ENCODE measurements at places on chromosomes 6 and 20.

DNA sequence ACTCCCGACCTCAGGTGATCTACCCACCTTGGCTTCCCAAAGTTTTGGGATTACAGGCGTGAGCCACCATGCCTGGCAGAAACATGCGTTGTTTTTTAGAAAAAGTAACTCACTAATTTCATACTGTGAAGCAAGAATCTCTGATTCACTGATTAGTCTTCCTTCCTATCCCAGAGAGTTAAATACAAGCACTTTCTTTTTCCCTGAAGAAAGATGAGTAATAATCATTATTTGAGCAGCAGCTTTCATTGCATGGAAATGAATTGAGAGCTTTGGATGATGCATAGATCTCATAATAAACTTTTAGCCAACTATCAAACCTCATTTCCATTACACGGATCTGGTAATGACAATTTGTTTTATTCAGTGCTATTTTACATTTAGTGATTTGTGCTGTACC is 892.5 kb upstream of the EYS start:
- DNase-seq: no peak

DNA sequence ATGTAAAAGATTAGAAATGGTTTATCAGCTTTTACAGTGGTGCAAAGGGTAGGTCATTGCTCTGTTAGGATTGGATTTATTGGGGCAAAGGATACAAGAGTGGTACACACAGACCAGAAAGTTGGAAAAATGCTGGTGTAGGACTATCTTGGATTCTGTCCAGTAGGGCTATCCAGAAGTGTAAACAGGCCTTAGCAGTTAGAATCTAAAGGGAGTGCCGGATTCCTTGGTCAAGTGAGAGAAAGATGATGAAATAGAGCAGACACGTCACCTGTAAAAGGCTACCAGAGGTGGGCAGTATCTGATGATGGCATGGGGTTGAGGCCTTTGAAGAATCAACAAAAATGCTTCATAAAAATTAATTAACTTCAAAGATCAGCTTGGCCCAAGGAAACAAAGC is 975.9 kb downstream of the KIF16B start:
- DNase-seq: no peak

DNA sequence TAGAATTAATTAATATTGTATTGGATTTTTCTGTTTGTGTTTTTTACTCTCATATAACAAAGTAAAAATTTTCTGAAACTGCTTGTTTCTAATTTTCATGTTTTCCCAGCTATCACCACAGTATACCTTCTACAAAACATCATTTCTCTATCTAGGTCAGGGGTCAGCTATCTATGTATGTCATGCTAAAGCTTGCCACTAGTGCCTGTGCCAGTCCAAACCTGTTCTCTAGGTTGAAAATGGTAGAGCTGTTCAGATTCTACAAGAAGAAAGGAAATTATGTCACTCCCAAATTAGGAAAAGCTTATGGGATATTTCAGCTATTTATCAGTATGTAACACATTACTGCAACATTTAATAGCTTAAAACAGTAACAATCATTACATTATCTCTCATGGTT is 5.8 kb upstream of the ME1 start:
- no peak for DNase-seq

- peak; percentile 85 for DNase-seq
These were observed 50.5 kb downstream of the EBF4 start for GRCh38 chr20:2742934-2743559.

DNA sequence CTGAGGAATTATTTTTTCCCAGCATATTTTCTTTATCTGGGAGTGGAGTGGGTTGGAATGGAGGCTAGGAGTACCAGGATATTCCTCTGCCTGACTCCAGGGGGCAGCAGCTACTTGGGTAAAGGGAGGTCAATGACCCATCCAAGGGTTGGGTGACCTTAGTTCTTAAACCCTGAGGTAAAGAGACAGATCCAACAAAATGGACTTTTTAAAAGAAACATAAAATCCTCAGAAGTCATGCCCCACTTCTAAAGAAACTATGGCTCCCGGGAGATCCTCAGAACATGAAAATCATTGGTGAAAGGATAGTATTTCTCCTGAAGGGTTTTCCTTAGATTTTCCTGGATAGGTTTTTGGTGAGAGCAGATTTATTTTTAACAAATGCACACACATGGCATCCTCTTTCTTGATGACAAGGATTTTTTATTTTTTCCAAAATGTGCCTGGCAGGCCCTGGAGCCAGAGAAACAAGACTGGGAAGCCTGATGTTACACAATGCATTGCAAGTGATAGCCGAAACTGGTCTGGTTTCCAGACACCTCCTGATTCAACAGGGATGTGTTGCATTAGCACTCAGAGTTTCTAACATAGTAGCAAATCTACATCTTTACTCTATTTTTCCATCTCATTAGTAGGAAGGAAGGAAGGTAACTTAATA is 240.9 kb upstream of the BTBD3 start:
- DNase-seq: peak; percentile 51

DNA sequence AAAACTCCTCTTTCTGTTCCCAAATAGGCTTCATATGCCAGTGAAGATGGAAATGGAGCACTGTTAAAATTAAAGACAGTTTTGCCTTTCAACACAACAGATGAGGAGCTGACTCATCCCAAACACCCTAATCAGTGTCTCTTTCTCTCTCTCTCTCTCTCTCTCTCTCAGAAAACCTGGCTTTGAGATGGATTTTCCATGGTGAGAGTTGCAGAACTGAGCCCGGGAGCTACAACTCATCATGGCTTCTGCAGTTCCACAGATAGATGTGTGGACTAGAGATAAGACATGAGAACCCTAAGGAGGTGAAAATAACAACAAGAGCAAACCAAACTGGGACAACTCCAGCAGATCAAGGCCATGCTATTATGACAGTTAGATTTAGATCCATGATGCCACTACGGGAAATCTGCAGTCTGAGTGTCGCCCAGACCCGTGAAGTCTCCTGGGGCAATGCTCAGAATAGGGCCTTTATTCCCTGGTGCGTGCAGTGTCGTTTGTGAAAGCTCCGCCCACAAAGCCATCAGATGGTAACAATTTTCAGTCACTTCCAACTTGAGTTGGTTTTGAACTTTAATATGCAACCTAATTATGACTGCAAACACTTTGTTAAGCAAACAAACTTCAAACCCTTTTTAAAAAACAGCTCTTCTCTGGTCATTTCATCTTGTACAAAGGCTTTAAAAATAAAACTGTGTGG is 338.2 kb upstream of the PREP start:
- no peak for DNase-seq

DNA sequence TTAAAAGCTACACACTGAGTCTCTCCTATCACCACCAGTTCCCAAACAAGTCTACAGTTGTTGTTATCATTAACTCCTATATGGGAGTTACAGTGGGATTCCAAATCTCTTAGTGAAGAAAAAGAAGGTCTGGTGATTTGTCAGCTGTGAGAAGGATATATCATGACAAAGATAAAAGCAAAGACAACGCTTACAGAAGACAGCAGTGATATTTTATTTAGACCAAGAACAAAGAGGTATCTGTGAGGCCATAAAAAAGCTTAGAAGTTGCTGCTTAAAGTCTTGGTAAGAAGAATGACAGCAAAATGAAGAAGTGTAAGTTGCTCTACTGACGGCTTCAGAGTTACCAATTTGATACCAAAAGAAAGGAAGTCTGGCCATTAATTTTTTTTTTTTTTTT is 47.2 kb downstream of the CHD6 start:
- no peak for DNase-seq

GRCh38 chr20:63394069-63394919 is 33.1 kb upstream of the CHRNA4 start:
- no peak for DNase-seq

GRCh38 chr6:7446619-7447325 is 57.2 kb downstream of the RIOK1 start:
- no peak for DNase-seq

DNA sequence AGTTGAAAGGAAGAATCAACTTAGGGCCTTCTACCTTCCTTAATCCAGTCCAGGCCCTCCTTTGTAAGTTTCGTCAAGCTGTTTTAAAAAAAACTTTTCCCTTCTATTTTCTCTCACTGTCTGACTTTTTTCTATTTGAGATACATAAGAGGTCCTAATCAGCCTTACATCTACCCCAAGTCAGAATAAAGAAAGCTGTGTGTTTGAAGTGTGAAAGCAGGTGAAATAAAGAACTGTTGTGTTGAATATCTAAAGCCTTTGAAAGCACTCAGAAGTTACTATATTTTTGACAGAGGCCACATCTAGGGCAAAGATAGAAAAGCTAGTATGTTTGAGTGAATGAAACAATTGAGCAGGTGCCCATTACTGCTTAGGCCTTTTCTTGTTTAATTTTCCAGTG is 35.5 kb downstream of the SH3BGRL2 start:
- no peak for DNase-seq

GRCh38 chr20:57200882-57201695 is 65.4 kb downstream of the BMP7 start:
- DNase-seq: no peak

- no peak for DNase-seq
These were observed 18.7 kb downstream of the ASF1A start for GRCh38 chr6:118912646-118913045.

- DNase-seq: no peak
These were observed 9.4 kb downstream of the MAS1 start for GRCh38 chr6:159899994-159900745.

DNA sequence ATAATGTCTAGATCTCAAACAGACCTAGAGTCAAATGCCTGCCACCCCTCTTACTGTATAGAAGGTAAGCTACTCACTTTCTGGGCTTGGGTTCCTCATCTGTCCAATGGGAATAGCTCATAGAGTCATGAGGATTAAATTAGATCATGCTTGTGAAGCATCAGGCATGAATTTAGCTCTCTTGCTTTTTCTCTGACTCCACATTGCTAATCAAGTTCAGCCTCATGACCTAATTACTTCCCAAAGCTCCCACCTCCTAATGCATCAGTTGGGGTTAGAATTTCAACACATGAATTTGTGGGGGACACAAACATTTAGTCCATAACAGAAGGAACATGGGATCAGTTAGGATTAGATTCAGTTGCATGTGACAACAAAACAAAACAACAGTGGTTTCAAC is 4.6 kb upstream of the DDX27 start:
- no peak for DNase-seq

DNA sequence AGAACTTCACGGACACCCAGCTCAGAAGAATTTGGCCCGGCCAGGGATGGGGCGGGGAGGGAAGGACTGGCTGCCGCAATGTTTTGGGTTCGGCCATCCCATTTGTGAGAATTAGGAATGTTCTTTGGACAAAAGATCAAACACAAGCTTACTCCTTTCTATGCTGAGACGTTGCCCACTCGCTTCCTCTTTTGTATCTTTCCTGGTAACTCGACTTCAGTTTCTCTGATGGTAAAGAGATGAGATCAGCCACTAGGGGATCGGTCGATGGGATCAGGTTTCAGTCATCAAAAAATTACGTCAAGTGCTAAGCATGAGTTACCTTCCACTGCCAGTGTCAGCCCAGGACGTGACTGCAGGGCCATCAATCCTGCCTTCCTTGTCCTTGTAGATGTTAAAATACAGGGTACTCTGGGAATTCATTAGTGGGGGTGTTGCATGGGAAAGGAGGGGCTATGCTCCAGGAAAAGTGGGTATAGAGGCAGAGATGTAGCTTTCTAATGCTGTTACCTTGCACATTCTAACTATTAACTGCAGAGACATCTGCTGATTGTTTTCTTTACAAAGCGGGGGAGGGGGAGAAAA is 190.2 kb downstream of the TSHZ2 start:
- no peak for DNase-seq

DNA sequence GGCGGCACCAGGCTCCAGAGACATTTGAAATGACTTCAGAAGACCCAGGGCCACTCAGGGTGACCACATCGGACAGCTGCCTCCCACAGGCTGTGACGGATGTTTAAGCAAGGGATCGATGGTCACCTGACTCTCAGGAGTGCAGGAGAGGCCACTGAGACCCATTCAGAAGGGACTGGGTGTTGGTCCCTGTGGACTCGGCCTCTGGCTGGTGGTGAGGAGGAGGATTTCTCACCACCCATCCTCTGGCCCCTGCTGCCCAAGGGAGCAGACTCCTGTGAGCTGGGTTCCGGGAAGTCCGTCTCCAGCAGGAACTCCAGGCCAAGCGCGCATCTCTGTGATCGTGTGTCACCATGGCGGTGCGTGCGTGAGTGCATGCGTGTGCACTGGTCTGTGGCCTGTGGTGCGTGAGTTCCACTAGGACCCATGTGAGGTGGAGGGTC is 25.5 kb downstream of the NPEPL1 start:
- no peak for DNase-seq

GRCh38 chr6:72140795-72141194 is 254.4 kb downstream of the RIMS1 start:
- DNase-seq: no peak

GRCh38 chr20:40775561-40776146 is 86.6 kb upstream of the MAFB start:
- DNase-seq: no peak

DNA sequence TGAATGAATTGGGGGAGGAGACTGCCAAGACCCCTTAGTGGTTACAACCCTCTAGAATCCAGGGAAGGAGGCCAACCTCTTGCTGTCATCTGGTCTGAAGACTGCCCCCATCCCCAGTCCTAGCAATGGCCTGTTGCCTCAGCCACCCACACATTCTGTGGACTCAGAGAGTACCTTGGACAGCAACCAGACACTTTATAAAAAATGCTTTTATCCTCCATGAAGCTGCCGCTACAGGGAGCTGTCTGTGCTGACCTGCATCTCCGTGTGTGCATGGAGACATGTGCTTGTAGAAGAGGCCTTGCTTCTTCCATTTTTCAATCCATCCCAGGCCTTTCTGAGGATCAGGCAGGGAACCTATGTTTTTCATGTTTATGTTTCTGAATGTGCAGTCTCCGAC is 15.2 kb downstream of the CDH22 start:
- no peak for DNase-seq

DNA sequence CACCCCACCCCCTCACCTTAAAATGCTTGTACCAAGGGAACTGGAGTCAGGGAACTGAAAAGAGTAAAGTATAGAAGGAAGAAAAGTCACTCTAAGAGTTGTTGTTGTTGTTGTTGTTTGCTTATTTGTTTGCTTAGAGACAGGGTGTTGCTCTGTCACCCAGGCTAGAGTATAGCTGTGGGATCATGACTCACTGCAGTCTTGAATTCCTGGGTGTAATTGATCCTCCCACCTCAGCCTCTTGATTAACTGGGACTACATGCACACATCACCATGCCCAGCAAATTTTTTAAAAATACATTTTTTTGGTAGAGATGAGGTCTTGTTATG is 681.6 kb upstream of the GJE1 start:
- no peak for DNase-seq

DNA sequence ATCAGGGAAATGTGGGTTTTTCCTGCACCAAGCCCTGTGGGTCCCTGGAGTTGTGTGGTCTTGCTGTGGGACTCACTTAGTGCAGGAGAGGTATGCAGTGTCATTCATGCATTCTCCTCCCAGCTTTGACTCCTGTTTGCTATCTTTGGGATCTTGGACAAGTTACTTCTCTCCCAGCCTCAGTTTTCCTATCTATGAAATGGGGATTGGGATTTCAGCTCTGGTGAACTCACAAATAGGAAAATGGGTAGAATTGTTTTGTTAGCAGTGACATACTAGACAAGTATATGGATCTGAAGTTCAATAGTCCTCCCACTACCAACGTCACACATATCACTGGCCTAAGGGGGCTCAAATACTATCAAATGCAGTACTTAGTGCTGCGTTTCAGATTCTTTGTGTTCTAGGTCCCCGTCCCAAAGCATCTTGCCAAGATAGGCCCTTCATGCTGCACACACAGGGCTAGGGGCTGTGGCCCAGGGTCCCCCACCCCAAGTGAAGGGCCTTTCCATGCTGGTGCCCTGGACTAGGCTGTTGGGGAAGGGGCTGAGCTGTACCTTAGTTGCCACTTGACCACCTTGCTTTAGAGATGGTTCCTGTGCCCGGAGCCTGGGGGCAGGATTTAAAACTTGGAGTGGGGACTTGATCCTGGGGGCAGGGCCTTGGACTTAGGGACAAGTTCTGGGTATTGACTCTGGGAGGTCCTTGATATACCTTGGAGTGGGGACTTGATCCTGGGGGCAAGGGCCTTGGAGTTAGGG is 98.0 kb downstream of the TOX2 start:
- DNase-seq: no peak

All from GM20000 (cell line).